Germinal center (tissue), 1 donor: ENCODE measurements at places on chromosomes 16 and 17.
A peak's percentile ranks its signal among the peaks of the same experiment; 100 is the strongest.

DNA sequence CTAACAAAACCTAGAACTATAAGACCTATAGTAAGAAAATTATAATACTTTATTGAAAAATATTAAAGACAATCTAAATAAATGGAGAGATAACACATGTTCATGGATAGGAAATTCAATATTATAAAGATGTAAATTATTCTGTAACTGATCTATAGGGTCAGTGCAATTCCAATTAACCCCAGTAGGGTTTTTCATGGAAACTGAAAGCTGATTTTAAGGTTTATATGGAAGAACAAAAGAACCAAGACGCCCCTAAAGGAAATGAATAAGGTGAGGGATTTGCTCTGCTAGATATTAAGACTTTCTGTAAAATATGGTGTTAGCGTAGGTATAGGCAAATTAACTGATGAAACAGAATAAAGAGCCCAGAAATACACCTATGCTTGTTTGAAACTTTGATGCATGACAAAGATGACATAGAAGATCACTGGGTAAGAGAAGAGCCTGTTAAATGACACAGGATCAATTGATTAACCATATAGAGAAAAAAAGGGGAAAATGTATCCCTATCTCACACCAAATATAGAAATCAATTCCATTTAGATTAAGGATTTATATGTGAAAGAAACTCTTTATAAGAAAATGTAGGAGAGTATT lies 3.0 kb downstream of the ICAM2 start:
- no peak for DNase-seq

- no peak for DNase-seq
These were observed 12.1 kb upstream of the CYB5B start for GRCh38 chr16:69412287-69412686.

- DNase-seq = no peak
These were observed 4.8 kb upstream of the VAC14 start for GRCh38 chr16:70805787-70806186.

GRCh38 chr16:49497466-49497865 lies 123.9 kb downstream of the C16orf78 start:
- DNase-seq = no peak

- DNase-seq = no peak
These were observed 106.1 kb downstream of the ANKRD11 start for GRCh38 chr16:89384282-89384681.

DNA sequence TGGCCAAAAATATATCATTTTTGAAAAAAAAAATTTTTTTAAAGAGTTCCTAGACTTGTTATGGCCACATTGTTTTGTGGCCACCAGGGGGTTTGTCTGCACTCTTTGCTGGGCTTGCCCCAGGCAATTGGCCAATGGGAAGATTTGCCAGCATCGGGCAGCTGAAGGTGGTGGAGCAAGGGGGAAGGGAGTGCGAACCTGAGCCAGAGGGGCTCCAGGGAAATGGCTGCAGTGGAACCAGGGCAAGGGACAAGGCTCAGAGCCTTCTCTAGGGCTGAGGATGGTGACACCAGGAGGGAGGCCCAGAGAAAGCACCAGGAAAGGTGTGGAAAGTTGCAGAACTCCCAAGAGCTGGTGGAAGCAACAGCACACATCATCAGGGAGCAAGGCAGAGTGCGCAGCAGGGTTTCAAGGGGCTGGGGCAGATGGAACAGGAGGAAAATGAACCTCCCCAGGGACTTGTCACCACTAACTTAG lies 15.5 kb upstream of the CMIP start:
- DNase-seq = peak; percentile 64

GRCh38 chr16:58378401-58378800 lies 13.9 kb upstream of the GINS3 start:
- DNase-seq = no peak

- DNase-seq = no peak
These were observed 77.9 kb downstream of the GOSR1 start for GRCh38 chr17:30554839-30555751.

- DNase-seq = peak; percentile 41
These were observed 3.5 kb upstream of the ITGAE start for GRCh38 chr17:3804503-3804931.

- DNase-seq = no peak
These were observed 106.3 kb upstream of the ADAMTS18 start for GRCh38 chr16:77541165-77541564.

DNA sequence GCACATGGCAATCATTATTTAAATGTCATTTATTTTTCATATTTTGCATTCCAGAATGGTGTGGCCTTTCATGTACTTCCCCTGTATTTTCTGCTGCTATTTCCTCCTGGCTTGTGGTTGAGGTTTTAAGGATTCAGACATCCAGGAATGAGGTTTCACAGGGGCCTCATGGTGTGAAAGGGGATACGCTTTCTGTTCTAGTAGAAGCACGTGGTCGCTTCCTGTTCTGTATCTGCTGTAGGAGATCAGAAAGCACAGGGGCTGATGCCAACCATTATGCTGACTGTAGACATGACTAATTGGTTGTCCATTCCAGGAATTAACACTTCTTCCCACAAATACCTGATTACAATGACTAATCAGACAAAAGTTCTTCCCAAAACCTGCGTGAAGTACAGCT lies 405.9 kb downstream of the SHISA9 start:
- no peak for DNase-seq

GRCh38 chr16:89973654-89974335 lies 25.2 kb downstream of the DEF8 start:
- no peak for DNase-seq

DNA sequence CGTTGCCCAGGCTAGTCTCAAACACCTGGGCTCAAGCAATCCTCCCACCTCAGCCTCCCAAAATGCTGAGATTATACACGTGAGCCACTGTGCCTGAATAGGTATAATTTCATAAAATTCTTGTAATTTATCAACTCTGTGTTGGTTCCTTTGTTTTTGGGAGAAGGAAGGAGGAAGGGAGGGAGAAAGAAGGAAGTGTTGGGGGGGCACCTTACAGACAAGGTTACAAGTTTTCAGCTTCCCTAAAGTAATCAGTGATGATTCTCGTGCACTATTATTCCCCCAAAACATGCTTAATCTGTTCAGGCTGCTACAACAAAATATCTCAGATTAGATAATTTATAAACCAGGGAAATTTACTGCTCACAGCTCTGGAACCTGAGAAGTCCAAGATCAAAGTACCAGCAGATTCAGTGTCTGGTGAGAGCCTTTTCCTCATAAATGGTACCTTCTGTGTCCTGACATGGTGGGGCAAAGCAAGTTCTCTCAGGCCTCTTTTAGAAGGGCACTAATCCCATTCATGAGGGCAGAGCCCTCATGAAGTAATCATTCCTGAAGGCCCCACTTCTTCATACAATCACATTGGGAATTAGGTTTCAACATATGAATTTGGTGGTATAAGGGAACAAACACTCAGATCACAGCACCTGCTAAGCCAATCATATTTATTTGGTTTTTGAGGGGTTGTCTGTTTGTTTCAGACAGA lies 28.1 kb downstream of the USP32 start:
- no peak for DNase-seq

DNA sequence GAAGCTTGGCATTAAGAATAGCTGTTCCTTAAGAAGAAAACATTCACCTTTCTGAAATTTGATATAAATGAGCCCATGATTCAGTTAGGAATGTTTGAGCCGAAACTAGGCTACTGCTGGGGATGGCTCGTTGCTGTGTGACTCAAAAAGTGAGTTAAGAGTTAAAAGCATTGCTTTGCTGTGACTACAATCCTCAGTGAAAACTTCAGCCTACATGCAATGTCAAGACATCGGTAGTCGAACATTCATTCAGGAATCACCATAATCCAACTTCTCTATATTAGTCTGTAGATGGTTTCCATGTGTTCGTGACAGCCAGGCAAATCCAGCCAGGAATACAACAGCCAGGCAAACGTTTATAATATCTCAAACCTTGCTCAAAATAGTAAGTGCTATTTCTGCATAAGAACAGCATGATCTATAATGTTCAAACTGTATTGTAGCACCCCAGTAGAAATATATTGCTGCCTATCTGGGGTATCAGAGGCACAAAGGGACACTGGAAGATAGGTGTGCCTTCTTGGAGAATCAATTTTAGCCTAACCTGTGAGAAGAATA lies 1225.1 kb downstream of the CDH8 start:
- no peak for DNase-seq

DNA sequence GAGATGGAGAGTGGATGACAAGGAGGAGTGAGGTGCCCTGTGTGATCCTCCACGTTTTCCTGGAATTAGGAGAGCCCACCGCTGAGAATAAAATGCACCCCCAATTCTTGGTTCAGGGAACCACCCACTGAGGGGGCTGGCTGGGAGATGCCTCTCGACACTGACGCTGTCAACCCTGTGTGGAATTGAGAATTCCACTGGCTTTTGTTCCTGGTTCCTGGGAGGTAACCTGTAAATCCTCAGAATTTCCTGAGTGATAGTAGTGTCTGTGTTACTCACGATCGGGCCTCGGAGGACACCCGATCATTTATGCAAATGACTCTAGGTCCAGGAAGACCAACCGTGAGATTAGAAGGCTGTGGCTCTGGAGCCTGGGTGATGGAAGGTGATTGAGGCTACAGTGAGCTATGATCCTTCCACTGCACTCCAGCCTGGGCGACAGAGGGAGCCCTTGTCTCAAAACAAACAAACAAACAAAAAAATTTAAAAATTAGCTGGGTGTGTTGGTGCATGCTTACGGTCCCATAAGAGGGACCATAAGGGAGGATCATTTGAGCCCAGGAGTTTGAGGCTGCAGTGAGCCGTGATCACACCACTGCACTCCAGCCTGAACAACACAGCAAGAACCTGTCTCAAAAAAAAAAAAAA lies 11.7 kb upstream of the PRPSAP1 start:
- DNase-seq = no peak

GRCh38 chr16:31451681-31452351 lies 7.5 kb upstream of the ARMC5 start:
- no peak for DNase-seq

- DNase-seq = no peak
These were observed 94.7 kb downstream of the SEC14L1 start for GRCh38 chr17:77235370-77235941.

- no peak for DNase-seq
These were observed 7.4 kb downstream of the CBFB start for GRCh38 chr16:67036323-67036741.

GRCh38 chr17:8421571-8421970 lies 14.1 kb upstream of the NDEL1 start:
- DNase-seq = no peak

- no peak for DNase-seq
These were observed 49.9 kb downstream of the TEX14 start for GRCh38 chr17:58641887-58642311.
